ENCODE measurements at places on chromosomes 7 and 10.

DNA sequence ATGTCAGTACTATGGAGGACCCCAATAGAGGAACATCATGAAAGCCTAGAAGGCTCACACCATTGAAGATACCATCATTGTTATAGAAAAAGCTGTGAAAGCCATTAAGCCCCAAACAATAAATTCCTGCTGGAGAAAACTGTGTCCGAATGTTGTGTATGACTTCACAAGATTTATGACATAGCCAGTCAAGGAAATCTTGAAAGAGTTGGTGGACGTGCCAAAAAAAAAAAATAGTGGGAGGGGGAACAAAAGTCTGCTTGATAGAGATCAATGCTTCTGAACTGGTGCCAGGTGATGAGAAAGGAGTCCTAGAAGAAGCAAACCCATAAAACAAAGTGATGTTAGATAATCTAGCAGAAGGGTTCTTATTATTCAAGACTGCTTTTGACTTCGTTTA is 41.2 kb downstream of the RALA start:
- no peak for DNase-seq

DNA sequence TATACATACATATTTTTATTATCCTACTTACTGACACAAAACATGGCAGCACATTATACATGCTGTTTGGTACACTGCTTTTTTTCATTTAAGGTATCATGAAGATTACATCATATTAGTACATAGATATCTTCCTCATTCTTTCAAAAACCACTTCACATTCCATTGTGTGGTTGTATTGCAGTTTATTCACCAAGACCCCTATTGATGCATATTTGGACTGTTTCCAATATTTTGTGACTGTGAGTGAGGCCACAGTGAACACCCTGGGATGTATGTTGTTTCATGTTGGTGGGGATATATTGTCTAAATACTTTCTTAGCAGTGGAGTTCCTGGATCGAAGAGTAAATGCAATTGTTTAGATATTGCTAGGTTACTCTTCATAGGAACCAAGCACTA is 39.0 kb downstream of the TFAM start:
- DNase-seq: no peak

DNA sequence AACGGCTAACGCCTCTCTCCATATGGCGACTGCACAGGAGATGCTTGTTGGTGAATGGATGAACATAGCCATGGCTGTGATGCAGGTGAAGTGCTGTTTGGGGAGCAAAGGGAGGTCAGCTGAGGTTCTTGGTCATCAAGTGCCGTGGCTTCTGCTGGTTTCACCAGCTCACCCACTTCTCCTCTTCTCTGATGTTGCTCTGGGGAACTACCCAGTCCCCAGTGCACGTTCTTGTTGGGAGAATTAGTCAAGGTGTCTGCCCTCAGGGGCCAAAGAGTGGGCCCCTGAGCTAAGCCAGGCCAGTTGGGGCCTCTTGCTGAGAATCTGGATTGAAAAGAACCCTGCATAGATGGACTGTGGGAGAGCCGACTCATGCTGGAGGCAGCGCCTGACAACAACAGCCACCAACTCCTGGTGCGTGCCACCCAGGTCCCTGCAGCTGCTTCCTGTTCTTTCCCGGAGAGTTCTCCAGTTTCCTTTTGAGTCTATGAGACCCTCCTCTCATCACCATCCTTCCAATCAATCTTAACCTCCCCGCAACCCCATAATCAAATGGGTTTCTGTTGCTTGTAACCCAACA is 3.0 kb downstream of the BTBD16 start:
- no peak for DNase-seq

- no peak for DNase-seq
Observed at GRCh38 chr7:86301301-86301700, 342.4 kb upstream of the GRM3 start.

GRCh38 chr10:17838080-17838648 is 29.0 kb downstream of the MRC1 start:
- no peak for DNase-seq

DNA sequence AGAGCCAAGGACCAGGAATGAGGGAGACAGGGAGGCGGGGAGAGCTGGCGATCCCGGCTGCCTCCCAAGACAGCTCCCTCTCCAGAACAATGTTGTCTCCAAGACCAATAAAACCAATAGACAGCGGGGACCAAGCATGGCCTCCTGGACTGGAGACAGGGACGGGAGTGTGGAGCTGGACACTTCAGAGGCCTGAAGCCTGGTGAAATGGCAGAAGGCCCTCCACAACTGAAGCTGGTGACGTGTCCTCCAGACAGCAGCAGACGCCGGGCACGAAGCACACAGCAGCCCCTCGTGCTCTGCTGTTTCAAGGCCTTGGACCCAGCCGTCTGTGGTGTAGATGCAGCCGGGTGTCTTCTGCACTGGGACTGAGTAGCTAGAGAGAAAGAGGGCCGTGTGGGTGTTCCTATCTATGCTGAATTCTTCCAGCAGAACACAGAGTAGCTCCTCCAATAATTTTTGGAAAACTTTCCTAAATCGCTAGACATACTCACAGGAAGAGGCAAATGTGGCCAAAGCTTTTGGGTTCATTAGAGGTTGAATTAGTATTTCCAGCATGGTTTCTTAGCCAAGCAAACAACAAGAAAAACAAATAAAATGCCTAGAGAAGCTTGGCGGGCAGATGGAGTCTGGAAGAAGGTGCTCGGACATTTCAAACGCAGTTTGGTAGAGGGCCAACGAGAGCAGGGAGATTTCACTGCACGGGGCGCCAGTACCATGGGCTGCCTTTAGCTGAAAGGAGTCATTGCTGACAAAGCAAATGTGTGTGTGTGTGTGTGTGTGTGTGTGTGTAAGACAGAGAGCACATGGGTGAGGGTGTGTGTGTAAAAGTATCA is 570.4 kb downstream of the TCERG1L start:
- DNase-seq: no peak

GRCh38 chr7:28096713-28097112 is 83.9 kb downstream of the JAZF1 start:
- peak; percentile 8 for DNase-seq

GRCh38 chr7:93232673-93233018 is 480 bp downstream of the VPS50 start:
- DNase-seq: no peak

DNA sequence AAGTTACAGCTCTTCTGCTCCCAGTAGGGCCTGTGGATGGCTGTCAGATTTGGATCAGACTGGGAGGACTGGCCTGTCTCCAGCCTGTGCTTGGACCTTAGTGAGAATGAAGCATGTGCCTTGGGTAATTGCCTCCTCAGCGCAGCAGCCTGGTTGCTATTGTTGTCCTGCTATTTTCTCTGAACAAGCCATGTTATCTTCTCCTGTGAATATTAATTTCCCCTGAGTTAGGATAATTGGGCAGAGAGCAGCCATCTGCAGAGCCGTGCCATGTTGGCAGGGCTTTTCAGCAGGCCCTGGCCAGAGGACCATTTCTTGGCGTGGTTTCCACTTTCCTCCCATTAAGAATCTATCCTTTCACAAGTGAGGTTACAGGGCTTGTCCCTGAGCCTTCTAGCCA is 497.3 kb downstream of the SORCS3 start:
- DNase-seq: no peak

All from activated T-cell treated with anti-CD3 and anti-CD28 coated beads for 48 hours (primary cell).